Epithelial cell of esophagus (primary cell): ENCODE measurements at places on chromosomes 16 and 17.

GRCh38 chr16:64751906-64752305 is 370.0 kb downstream of the CDH11 start:
- DNase-seq = no peak

GRCh38 chr17:56717471-56717870 is 116.2 kb downstream of the C17orf67 start:
- peak; percentile 88 for DNase-seq

DNA sequence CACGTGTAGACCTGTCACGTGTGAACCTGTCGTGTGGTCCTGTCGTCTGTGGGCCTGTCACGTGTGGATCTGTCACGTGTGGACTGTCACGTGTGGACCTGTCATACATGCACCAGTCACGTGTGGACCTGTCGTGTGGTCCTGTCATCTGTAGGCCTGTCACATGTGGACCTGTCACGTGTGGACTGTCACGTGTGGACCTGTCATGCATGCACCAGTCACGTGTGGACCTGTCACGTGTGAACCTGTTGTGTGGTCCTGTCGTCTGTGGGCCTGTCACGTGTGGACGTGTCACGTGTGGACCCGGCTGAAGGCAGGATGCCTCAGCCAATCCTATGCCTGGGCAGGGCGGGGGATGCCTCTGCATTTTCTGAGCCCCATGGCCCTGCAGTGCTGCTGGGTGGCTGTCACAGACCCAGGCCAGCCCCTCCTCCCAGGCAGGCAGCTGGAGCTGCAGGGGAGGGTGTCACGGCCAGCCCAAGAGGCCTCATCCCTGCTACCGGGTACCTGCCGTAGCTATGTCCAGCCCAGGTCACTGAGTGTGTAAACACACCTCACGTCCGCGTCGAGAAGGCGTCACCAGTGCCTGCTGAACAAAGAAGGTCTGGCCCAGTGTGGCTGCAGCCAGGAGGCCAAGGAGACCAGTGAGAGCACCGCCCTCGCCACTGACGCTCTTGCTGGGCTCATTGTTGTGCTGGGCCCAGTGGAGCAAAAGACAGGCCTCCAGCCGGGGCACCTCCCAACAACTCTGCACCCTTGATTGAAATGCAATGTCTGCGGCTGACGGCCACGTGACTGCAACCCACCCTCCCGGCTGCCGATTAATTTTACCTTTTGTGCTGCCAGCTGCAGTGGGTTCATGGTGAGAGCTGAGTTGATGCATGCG is 18.6 kb upstream of the ACSF3 start:
- no peak for DNase-seq

DNA sequence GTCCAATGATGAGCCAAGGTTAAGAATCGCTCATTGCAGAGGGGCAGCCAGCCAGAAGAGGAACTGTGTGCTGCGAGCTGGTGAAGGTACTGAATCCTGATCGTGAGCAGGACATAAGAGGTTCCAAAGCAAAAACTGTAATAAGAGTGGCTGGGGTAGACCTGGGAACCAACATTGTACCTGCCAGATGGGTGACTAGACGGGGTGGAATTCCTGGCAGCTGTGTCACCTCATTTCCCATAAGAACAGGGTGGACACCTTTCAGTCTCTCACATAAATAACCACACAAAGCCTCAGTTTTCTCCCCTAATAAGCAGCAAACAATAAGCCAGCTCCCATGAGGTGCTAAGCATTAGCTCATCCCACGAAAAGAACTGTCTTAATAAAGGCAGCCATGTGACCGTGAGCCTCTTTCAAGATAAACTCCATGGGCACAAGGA is 290.3 kb downstream of the SOX9 start:
- DNase-seq = peak; percentile 94

DNA sequence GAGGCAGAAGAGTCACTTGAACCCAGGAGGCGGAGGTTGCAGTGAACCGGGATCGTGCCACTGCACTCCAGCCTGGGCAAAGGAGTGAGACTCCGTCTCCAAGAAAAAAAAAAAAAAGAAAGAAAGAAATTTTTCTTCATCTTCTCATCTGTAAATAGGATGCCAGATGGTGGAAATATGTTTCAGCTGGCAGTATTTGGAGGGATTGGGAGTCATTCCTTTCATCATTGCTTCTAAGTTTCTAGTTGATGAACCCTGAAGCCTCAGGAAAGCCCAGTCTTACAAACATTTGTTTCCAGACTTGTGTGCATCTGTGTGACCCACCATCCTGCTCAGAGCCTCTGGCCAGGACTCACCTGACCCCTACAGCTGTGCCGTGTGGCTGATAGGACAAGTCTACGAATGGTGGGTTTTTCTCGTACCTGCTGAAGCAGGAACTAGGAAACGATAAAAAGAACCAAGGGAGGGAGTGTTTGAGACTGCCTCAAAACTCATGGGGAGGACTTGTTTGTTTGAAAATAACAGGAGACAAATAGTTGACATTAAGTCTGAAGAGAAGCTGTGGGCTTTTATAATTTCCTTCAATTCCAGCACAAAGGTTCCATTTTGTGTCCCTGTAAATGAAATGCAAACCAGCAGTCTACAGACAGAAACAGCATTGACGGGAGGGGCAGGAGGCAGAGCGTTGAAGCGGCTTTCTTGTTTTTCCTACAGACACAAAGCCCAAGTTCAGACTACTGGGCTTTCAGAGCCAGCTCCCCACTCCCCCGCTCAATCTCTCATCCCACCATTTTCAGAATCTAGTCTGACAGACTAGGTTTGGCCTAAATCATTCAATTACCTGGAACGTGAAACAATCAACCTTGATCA is 24.9 kb downstream of the CDRT4 start:
- DNase-seq = no peak

GRCh38 chr16:84084570-84085270 is 32.0 kb downstream of the MBTPS1 start:
- DNase-seq = peak; percentile 85

- no peak for DNase-seq
These were observed 8.2 kb upstream of the CARMIL2 start for GRCh38 chr16:67636713-67637112.

DNA sequence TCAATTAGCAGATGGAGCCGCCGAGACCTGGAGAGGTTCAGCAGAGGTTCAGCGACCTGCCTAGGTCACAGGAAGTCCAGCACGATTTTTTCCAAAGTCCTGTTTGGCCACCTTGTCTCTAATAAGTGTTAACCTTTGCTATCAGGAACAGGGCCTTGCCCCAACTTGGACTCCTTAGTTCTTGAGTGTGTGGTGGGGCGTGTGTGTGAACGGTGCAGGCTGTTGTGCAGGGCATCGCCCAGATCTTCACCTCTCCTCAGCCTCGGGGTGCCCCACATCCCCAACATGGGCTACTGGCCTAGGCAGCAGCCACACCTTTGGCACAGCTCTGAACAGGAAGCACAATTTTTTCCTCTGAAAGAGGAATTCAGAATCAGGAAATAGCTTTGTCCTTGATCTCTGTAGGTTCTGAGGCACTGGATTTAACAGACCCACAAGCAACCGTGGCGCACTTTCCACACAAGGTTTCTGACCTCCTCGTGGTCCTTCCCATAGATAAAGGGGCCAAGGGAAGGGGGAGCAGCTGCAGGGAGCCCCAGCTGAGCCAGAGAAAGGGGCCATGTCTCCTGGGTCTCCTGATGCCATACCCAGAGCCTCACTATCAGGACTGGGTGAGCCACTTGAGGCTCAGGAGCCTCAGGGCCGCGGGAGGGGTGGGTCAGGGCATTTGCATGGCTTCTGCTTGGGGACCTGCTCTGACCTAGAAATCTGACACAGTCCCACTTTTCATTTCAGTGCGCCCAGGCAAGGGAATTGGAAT is 10.4 kb downstream of the MPRIP start:
- no peak for DNase-seq

GRCh38 chr16:84520725-84521496 is 16.5 kb upstream of the MEAK7 start:
- peak; percentile 78 for DNase-seq

- DNase-seq = peak; percentile 75
These were observed 29.9 kb downstream of the DYNLL2 start for GRCh38 chr17:58112970-58113631.

DNA sequence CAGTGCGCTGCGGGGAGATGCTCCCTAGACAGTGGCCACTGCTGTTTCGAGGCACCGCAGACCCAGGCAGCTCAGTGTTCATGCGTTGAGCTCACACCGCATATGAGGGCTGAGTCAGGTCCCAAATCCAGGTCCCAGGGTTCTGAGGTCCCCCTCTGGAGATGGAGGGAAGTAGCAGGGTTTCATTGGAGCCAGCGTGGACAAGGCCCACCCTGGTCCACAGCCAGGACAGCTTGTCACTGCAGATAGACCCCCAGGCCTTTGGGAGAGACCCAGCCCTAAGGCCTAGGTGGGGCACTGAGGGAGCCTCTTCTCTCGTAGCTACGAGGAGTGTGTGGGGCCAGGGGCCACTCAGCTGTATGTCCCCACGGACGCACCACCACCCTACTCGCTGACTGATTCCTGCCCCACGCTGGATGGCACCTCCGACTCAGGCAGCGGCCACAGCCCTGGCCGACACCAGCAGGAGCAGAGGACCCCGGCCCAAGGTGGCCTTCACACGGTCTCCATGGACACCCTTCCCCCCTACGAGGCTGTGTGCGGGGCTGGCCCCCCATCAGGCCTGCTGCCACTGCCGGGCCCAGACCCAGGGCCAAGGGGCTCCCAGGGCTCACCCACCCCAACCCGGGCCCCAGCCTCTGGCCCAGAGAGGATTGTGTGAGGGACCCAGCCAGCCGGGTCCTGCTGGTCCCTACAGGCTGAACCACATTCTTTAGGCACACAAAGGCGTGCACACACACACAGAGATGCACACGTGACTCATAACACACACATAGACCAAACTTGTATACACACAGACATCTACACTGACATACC is 53.4 kb downstream of the BEAN1 start:
- peak; percentile 76 for DNase-seq

GRCh38 chr16:15900901-15901500 is 12.6 kb upstream of the CEP20 start:
- peak; percentile 70 for DNase-seq

GRCh38 chr17:57541472-57542394 is 203.4 kb downstream of the CCDC182 start:
- DNase-seq = no peak

DNA sequence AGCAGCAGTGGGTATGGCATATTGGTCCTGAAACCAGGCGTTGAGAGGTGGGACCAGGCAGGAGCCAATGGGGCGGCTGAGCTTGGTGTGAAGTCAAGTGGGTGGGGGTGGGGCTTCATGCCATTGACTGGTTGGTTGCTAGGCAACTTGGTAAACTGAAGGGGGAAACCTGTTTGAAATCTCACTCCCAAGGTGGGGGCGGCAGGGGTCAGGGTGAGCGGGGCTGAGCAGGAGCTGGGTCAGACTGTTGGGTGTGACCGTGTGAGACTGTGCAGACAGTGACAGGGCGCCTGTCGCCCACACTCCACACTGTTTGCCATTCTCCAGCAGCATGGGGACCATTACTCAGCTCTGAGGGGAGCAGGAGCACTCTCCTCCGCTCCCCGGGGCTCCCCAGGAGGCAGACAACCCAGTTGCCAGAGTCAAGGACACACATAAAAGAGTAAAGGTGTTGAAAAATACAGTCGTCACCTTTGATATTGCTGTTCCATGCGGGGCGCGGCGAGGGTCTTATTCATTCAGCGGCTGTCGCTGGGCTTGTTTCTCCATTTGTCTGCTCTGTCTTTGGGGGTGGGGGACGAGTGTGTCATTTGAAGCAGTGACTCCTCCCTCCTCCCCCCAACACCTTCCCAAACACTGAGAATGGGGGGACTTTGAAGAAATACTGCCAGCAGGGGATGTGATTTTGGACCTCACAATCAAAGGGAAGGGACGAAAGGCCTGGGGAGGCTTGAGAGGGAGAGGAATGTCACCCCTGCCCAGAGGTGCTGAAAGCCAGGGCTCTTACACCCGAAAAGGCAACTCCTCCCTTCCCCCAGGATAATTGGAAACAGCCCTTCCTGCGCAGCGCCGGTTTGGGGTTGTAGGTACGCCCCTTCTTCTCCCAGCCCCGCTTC is 1.2 kb upstream of the EFNB3 start:
- DNase-seq = peak; percentile 69

GRCh38 chr16:13070268-13070667 is 168.9 kb downstream of the SHISA9 start:
- DNase-seq = no peak

GRCh38 chr16:66651965-66652364 is 44.6 kb downstream of the CMTM4 start:
- DNase-seq = no peak

DNA sequence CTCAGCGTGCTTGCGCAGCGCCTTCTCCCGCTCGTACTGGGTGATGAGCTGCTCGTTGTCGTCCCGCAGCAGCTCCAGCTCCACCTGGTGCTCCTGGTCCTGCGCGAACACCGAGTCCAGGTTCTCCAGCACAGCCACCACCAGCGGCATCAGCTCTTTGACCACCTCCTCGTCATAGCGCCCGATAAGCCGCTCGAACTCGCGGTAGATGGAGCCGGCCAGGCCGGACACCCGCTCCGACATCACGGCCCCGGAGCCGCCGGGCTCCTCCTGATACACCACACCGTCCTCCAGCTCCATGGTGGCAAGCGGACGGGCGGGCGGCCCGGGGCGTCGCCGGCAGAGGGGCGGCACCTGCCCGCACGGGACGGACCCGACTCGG is 320 bp downstream of the SPAG9 start:
- peak; percentile 53 for DNase-seq

GRCh38 chr17:8391711-8392110 is 5.9 kb downstream of the RNF222 start:
- peak; percentile 91 for DNase-seq

- no peak for DNase-seq
These were observed 15.0 kb upstream of the TAC4 start for GRCh38 chr17:49862781-49863331.

DNA sequence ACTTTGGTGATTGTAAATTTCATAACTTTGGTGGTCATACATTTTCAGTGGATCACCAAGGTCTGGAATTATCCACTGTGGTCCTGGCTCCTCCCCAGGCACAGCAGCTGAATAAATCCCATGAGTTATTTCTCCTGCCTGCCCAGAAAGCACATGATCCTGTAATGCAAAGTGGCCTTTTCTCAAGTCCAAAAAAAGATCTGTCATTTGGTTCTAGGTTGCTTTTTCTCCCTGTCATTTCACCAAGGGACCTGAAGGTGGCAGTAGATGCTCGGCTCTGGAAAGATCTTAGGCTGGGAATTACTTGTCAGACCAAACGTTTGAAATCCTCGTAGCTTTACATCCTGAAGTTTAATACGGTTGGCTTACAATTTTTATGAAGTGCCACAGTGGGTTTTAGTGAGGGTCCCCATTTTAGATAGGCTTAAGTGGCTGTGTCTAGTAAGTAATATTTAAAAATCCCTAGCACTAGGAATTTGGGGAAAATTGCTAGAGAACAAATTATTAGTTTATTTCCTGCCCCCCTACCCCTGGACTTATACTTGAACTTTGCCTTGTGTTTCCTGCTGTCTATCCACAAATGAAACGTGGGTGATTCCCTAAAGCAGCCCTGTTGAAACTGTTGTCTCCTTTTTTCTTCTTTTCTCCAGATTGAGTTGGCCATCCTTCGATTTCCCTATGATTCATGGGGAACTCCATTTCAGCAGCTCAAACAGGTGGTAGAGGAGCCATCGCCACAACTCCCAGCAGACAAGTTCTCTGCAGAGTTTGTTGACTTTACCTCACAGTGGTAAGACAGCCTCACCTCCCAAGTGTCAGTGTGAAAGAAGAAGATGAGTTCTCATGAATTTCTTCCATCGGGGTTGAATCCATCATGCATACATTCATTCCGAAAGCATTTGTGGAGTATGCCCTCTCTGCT is 111.7 kb downstream of the MAP2K6 start:
- peak; percentile 72 for DNase-seq

GRCh38 chr17:54749157-54749556 is 151.5 kb upstream of the TOM1L1 start:
- DNase-seq = peak; percentile 10

GRCh38 chr16:1723450-1724147 is 17.6 kb downstream of the MAPK8IP3 start:
- peak; percentile 52 for DNase-seq

- no peak for DNase-seq
These were observed 644.1 kb downstream of the WWOX start for GRCh38 chr16:78743556-78743955.

GRCh38 chr16:30515275-30515674 is 11.1 kb downstream of the ZNF768 start:
- no peak for DNase-seq
